ENCODE measurements at places on chromosomes 7 and 10.

- ATAC-seq = no peak
These were observed 470.0 kb downstream of the SUGCT start for GRCh38 chr7:40604601-40605438.

DNA sequence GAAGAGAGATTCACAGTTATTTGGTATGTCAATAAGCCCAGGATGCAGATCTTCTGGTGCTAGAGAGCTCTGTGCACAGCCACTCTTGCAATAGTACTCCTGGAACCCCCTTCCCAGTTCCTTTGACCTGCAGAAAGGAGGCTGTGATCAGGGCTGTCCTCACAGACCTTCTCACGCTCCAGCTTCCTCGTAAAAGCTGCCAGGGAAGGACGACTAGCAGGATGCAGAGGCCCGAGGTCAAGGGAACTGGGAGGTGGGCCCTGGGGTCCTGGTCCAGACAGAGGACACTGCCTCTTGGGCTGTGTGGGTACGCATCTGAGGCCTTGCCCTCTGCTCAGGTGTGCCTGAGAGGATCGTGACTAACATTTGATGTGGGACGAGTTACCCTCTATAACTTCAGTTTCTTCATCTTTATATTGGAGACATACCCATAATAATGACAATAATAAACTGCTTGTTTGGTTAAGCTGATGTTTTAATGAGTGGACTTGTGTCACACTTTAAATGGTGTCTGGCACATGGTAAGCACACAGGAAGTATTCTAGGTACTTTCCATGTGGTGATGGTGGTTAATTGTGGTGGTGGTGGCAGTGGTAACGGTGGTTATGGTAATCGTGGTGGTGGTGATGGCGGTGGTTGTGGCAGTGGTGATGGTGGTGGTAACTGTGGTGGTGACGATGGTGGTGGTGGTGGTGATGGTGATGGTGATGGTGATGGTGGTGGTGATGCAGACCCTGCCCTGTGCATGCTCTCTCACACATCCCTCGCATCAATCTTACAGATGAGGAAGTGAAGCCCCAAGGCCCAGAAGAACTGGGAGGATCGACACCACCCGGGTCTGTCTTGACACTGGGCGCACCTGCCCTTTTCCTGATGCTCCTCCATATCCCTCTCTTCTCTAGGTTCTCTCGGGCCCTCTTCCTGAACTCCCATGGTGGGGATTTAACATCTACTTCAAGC, 235.2 kb upstream of the GRB10 start:
- ATAC-seq = no peak

DNA sequence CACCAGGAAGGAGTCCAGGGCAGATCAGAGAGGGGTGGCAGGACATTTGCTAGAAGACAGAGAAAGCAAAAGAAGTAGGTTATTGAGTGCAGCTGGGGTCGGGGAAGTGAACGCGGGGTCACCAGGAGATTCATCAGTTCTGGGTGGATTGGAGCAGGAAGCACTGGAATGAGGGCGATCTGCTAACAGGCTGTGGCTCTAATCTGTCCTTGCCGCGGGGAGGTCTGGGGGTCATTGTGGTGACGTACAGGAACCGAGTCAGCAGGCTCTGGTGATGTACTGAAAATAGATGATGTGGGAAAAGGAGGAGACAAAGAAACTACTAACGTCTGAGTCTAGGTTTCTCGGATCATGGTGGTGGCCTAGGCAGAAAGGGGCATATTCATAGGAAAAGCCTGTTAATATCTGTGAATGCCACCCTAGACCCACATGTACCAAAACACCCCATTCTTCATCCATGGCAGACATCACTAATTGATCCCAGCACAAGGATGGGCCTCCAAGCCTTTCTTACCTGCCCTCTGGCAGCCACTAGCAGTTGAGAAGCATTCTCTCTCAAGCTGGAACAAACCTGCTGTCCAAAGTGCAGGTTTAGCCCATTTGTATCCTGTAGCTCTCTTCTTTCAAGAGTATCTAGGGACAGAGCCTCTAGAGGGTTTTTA, 134.5 kb downstream of the C10orf105 start:
- no peak for ATAC-seq

DNA sequence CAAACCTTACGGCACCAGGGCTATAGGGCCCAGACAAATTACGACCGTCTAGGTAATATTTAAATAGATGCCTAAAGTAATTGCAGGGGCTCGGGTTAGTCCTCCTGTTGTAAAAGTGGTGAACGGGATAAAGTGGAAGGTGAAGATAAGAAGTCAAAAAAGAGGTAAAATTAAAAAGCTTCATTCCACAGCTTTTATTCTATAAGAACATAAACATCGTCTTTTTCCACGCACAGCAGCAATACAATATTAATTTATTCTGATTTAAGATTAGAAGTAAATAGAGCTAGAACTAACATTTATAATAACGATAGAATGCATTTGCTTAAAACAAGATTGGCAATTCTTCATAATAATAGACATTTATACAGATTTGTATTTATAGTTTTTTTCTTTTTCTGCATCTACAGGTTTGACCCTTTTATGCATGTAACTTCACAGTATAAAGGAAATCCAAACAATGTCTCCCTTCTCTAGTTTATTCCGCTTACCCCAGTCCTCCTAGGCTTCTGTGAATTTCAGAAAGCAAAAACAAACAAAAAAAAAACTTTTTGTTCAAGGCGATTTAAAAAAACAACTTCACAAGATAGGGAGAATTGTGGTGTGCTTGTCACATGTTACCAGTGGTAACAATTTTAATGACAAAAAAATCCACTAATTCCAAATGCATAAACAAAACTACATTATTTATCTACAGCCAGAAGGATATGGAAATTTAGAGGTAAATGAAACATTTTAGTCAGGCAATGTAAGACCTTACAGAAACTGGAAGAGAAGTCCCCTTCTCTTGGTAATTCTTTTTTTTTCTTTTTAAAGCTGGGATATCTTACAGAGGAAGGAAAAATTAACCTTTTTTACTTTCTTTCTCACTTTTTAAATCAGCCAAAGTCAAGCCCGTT, 3.4 kb downstream of the HOXA10 start:
- no peak for ATAC-seq

GRCh38 chr10:77026148-77026547, 611.5 kb downstream of the KCNMA1 start:
- no peak for ATAC-seq

GRCh38 chr7:36057323-36057722, 95.7 kb upstream of the EEPD1 start:
- no peak for ATAC-seq

GRCh38 chr7:40199076-40199802, 64.4 kb downstream of the SUGCT start:
- ATAC-seq = no peak

DNA sequence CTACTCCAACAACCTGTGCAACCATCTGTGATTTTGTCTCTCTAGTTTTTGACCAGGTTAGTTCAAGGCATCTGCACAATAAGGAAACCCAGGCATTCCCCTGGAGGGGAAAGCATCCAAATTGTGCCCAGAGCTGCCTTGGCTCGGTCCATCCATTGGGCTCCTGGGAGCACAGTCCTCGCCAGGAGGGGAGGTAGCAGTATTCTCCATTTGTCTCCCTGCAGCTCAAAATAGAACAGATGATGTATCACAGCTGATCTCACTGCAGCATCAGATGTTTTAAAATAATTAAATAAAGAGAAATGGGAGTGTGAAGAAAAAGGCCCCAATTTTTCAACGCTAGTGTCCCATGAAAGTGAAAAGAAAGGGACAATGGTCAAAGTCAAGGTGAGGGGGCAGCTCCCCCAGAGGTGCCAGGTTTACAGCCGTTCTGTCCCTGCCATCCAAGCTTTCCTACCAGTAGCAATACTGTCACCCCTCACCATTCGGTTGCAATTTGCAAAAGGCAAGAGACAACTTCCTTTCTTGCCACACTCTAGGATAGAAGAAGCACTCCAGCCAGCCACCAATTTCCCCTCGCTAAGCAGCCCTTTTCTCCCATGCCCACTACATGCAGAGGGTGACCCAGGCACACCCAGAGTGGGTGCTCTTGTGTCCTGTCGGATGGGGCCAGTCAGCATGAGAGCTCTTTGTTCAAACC, 43.7 kb downstream of the KCNMA1 start:
- no peak for ATAC-seq

GRCh38 chr10:35127289-35127891, 744 bp downstream of the CREM start:
- ATAC-seq = peak; percentile 10

- ATAC-seq = no peak
These were observed 6.9 kb upstream of the CALHM1 start for GRCh38 chr10:103465411-103466179.

DNA sequence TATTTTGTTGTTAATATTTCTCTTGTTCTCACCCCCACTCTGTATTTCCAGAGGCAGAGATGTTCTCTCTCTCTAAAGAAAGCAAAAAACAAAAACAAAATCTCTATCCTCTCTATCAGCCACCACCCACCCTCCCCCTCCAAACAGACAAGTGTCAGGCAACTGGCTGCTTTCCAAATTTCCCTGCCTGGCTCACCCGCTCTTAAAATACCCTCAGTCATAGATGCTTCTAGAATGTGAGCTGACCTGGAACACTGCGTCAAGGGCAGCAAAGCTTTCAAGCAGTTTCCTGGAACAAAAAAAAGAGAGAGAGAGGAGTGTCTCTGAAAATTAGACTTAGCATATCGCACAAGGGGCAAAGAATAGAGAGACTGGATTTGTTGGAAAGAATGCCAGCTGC, 341.0 kb upstream of the ZMIZ1 start:
- no peak for ATAC-seq

DNA sequence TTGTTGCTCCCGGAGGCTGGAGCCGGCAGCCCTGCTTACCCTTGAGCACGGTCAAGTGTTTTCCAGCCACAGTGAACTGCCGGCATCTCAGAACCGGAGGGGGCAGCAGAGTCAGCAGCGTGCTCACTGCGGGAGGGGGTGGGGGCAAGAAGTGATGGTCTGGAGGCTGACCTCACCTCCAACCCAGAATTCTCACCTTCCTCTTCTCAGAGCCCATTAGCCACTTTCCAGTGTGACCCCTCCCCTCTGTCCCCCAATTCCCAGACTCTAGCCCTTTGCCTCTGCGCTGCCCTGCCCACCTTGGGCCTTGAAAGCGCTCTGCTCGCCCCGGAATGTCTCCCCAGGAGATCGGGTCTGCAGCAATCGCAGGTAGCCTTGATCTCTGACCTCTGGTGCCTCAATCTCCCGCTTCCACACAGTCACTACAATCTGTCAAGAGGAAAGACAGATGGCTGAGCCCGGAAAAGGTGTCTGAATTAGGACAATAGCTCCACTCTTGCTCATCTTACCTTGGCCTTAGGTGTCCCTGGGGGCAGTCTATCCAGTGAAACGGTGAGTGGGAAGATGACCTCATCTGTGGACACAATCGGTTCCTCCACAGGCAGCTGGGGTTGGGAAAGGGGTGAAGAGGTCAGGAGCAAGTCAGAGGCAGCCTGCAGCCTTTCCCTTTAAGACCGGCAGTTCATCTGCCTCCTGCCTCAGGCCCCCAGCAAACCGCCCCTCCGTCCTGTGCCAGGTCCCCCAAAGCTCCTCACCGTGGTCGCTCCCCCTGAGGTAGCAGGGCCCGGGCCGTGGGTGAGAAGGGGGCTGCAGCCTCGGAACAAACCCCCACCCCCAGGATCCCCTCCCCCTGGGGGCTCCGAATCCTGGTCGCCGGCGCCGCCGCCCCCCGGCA, 942 bp downstream of the TRAPPC14 start:
- ATAC-seq = peak; percentile 77

GRCh38 chr7:18402488-18403183, 92.9 kb upstream of the HDAC9 start:
- no peak for ATAC-seq

DNA sequence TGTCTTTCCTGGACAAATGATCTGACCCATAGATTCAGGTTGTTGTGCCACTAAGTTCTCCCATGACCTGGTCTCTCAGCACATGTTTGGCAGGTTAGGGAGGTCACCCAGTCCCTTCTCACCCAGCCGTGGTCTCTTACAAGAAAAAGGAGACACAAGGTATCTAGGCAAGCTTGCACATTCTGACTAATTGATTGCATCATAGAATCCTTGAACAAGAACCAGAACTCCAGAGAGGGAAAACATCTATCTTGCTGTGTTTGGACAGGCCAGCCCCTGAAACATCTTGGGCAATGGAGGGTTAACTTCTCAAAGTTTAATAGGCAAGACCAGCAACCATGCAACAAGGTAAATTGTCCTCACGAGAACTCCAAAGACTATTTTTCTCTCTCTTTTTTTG, 8.5 kb upstream of the HK1 start:
- ATAC-seq = no peak

DNA sequence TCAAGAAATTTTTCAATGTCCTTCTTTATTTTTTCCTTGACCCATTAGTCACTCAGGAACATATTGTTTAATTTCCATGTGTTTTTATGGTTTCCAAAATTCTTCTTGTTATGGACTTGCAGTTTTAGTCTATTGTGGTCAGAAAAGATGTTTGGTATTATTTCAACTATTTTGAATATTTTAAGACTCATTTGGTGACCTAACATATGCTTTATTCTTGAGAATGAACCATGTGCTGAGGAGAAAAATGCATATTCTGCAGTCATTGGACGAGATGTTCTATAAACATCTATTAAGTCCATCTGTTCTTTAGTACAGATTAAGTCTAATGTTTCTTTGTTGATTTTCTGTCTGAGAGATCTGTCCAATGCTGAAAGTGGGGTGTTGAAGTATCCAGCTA, 42.3 kb upstream of the MDFIC start:
- ATAC-seq = no peak

- ATAC-seq = no peak
These were observed 13.4 kb downstream of the LRRC17 start for GRCh38 chr7:102925976-102926782.

DNA sequence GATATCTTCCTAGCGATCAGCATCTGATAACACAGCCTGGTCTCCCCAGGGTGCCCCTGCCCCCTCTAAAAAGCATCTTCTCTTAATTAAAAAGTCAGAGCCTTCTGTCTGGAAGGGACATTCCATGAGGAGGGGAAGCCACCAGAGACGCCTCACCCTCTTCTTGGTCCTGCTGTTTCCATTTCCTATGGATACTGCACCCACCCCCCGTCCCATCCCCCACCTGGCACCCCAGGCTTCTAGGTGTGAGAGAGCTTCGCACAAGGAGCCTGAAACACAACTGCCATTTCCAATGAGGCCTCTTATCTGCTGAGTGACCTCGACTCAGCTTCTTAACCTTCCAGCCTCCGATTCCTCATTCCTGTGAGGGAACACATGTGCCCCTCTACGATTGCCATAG, 51.4 kb downstream of the COL13A1 start:
- ATAC-seq = no peak

DNA sequence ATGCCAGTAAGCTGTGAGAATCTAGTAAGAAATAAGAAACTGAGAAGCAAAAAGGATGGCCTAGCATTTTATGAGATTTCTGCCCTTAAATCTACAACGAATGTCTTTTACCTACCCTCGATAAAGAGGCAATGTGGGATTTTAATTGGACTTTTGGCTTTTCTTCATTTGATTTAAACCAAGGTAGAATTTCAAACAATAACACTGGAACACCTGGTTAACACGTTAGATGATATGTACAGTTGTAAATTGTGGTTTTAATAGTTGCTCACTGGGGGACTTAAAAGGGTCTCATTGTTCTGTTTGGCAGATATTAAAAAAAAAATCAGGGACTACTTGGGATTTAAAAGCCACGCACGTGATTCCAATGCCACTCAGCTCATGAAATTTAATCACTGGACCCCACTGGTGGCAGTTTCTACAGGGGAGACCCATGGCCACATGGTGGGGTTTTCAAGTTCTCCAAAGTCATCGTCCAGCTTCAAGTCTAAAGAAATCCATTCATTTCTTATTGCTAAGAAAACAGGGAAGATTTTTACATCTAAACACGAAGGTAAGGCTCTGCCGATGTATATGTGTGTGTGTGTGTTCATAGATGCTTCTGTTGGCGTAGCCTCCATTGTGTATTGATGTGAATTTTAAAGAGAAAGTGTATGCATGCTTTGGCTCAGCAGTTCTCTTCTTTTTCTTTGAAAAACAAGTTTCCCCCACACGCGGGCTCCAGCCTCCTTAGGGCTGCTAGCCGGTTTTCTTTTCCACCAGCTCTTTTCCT, 588.6 kb upstream of the MKI67 start:
- ATAC-seq = no peak
